ENCODE measurements at places on chromosomes 7 and 10.

GRCh38 chr7:13982940-13983677 is 6.4 kb downstream of the ETV1 start:
- no peak for DNase-seq

GRCh38 chr10:31526681-31527080 is 207.7 kb downstream of the ZEB1 start:
- DNase-seq = no peak

DNA sequence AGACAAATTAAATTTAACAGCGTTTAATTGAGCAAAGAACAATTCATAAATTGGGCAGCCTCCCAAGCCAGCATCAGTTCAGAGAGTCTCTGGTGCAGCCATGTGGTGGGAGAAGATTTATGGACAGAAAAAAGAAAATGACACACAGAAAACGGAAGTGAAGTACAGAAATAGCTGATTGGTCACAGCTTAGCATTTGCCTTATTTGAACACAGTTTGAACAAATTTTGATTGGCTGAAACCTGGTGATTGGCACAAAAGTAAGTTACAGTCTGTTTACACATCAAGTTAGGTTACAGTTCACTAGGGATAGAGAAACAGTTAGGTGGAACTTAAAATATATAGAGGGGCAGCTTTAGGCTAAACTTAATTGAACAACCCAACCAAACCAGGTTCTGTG is 720.1 kb downstream of the TYW1 start:
- no peak for DNase-seq

DNA sequence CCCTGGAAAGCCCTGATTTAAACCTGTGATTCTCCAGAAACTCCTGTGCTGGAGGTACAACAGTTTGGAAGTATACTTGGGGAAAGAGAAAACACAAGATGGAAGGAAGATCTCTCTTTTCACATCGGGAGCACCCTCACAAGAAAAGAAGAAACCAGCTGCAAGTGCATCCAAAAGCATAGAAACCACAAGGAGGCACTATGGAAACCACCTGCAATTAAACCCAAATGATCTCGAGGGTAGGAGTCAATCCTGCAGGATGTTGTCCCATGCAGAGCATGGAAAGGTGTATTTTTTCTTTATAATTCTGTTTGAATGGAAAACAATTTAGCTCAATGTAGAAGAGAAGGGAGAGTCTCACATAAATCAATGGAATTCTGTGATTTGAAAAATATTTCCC is 210.5 kb downstream of the TWIST1 start:
- no peak for DNase-seq

- DNase-seq = no peak
Observed at GRCh38 chr7:35658606-35659201, 36.2 kb downstream of the HERPUD2 start.

DNA sequence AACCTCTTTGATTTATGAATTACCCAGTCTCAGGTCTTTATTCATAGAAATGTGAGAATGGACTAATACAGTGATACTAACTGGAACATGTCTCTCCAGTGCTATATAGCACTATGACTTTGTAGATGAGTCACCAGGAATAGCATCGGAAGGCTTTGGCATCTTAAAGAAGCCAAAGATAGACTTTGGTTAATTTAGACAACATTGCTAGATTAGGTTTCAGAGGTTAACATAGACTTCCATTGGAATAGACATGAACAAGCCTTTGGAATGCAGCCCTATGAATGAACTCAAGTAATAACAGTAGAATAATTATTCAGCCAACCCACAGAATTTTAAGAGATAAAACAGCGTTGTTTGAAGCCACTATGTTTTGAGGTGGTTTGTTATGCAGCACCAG is 169.2 kb downstream of the HGF start:
- no peak for DNase-seq

GRCh38 chr7:102285540-102286236 is 980 bp upstream of the SH2B2 start:
- no peak for DNase-seq

DNA sequence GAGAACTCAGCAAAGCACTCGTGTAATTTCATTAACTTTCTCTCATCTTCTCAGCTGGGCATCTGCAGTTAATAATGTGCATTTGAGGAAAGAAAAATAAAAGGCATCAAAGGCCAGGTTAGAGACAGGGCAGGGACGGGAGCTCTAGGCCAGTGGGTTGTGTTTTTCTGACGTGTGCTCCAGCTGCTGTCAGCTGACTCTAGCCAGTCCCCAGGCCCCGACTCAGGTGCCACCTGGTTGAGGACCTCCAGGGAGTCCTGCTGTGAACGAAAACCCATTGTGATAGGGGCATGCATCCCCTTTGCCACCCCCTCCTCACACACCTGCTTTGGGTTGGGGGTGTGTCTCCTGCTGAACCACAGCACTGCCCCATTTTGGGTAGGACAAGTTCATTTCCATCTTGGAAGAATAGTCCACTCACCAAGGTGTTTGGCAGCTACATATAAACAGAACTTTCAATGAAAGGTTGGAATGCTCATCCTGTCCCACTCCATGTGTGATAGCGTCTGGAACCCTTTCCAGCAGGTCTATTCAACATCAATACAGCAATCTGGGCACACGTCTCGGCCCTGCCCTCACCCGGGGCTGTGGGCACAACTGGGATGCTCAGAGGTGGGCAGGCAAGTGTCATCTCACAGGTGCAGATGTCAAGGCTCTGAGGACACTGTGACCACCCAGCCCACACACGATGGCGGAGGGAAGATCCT is 146.1 kb upstream of the FAM20C start:
- DNase-seq = no peak

DNA sequence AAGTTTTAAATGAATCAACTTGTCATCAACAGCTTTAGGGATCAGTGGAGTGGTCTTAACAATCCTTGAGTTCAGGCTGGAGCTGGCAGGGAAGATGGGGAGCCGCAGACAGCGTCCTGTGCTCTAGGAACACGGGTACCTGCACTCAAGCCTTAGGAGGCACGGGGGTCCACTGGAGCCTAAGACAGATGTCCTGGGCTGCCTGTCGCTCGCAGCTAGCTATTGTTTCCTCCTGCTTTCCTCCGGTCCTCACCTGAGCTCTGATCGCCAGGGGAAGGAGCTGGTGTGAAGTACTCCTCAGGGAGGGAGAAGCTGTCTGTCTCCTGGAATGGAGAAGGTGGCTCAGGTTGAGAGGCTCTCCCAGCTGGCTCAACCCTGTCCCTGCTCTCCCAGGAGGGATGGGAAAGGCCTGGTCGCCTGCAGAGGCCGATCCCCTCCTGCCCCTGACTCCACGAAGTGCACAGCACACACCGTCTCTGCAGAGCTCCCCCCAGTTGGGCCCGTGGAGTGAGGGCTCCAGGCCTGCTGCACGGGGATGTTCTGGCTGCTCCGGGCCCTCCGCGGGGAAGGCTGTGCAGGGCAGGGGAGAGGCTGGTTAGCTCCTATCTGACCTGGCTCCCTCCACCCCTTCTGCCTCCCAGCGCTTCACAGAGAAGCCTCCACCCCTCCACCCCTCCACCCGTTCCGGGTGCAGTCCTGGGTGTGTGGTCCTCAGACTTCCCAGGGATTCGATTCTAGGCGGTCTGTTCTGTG is 14.5 kb upstream of the PYROXD2 start:
- no peak for DNase-seq

- no peak for DNase-seq
Observed at GRCh38 chr7:28787106-28787505, 171.0 kb downstream of the TRIL start.

- no peak for DNase-seq
Observed at GRCh38 chr7:99188221-99188620, 19.7 kb downstream of the KPNA7 start.

- no peak for DNase-seq
Observed at GRCh38 chr7:885261-885892, 9.0 kb downstream of the GET4 start.

All from progenitor cell of endocrine pancreas (in vitro differentiated cells).